Activated CD4-positive, alpha-beta T cell treated with anti-CD3 and anti-CD28 coated beads for 36 hours (primary cell): ENCODE measurements at places on chromosomes 1 and 21.

- DNase-seq = no peak
Observed at GRCh38 chr1:241586905-241587512, 53.2 kb downstream of the CHML start.

- no peak for DNase-seq
Observed at GRCh38 chr1:219085988-219086387, 87.7 kb upstream of the LYPLAL1 start.

GRCh38 chr1:231918239-231919015, 291.8 kb downstream of the DISC1 start:
- peak; percentile 47 for DNase-seq

DNA sequence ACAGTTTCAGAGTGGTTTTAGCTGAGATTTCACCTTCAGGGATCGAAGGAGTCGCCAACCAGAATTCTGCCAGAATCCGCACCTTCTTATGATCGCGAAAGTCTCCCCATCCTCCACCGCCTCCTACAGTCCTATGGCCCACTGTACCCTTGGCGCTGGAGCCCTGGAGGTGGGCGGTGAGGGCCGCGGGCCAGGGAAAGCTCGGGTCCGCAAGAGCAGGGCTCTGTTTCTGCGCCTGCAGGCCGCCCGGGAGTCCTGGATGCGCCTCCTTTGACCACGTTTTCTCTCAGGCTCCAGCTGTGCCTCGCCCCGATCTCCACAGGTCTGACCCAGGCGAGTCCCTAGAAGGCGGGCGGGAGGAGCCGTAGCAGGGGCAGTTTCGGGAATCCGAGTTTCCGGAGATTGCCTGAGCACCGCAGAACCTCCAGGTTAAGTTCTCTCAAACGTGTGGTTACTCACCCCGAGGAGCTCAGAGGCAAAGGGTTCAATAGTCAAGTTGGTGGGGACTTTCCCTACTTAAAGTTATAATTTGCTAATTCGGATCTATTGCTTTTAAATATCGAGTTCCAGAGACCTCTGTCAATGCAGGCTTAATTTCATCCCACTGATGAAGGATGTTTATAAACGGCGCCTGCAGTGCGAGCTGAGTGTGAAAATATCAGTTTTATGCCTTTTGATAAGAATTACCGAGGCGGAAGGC, 3.2 kb upstream of the LHX8 start:
- no peak for DNase-seq

DNA sequence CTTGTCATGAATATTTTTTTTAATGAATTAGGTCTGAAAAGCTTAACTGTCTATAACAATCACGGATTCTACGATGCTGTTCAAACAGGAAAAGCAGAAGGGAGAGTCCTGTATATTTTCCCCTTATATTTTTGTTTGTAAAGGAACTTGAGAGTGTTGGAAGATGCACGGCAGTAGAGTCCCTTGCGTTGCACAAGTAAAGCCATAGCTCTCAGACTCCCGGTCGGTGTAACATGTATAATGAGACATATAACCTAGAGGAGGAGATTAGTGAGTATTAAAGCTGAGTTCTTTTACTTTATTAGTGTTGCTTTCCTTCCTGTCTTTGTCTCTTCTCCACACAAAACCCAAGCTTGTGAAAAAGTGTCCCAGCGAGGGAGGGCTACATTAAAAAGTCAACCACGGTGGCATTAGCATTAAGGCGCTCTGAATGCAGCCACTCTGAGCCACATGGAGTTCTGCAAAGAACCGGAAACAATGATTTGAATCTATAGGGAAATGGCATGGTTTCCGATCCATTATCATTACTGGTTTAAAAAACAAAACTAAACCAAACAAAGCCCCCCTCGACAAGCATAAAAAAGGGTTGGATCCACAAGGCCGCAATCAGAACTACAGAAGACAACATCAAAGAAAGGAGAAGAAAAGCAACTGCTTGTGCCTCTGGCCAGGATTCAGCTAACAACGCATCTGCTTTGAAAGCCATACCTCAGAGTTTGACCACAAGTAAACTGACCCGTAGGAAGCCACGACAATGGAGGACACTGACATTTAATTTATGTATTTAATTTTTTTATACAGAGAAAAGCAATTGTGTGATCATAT, 356.8 kb downstream of the LMO4 start:
- no peak for DNase-seq

GRCh38 chr1:38063616-38064015, 17.0 kb upstream of the POU3F1 start:
- no peak for DNase-seq

GRCh38 chr1:84963021-84963420, 33.9 kb downstream of the MCOLN2 start:
- no peak for DNase-seq

- DNase-seq = no peak
Observed at GRCh38 chr21:39159342-39160063, 23.7 kb downstream of the PSMG1 start.

DNA sequence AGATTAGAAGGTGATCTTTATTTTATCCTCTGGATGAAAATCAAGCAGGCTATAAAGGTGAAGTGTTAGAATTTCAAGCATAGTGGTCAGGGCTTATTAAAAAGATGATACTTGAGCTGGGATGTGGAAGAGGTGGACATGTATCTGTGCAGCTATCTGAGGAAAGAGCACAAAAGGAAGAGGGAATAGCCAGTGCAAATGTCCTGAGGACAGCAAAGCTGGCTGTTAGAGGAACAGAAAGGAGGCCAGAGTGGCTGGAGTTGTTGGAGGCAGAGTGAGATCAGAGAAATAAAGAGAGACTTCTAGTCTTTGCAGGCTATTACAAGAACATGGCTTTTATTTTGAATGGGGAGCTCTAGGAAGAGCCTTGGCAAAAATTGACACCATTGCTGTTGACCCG, 4.4 kb upstream of the SERTAD4 start:
- no peak for DNase-seq

DNA sequence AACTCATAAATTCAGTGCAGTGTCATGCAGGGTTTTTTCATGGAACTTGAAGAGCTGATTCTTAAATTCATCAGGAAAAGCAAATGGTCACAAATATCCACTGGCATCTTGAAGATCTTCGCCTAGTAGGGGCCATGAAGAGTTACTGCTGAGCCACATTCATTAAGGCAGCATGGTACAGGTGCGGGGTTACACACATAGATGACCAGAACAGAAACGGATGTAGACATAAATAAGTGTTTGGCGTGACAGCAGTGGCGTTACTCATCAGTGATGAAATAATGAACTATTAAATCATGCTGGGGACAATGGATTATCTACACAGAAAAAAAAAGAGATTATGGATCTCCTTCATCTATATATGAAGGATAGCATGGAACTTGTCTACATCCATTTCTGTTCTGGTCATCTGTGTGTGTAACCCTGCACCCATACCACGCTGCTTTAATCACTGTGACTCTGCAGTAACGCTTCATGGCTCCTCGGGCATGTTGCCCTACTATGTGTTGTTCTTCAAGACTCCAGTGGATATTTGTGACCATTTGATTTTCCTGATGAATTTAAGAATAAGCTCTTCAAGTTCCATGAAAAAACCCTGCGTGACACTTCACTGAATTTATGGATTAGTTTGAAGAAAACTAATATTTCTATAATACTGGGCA, 161.3 kb downstream of the GALNT2 start:
- DNase-seq = no peak

- DNase-seq = no peak
Observed at GRCh38 chr1:204089044-204089751, 16.3 kb downstream of the SOX13 start.

GRCh38 chr1:4404854-4405590, 249.4 kb upstream of the AJAP1 start:
- no peak for DNase-seq

DNA sequence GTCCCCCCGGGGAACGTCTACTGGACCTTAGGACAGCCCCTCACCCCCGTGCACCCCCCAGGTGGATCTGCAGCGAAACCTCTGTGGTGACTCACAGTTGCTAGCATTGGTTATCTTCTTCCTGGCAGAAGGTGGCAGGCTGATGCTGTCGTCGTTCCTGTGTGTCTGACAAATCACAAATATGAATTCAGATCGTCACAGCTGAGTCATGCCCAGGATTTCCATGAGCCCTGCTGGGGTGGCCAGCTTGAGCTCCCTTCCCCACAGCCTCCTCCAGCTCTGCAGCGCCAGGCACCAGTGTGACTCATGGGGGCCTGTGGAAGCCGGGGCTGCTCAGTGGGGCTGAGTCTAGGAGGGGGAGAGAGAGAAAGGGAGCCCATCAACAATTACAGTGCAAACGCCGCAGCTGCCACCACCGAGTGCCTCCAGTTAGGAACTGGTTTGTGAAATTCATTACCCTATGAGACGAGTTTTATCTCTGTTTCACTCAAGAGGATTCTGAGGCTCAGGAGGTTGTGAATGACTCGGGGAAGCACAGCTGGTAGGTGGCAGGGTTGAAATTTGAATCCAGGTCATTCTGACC, 197.9 kb downstream of the DYRK1A start:
- DNase-seq = peak; percentile 95
